Stimulated activated CD8-positive, alpha-beta memory T cell treated with anti-CD3 and anti-CD28 coated beads, Interleukin-4, amount 100 ng/mL, for 1 hour (primary cell): ENCODE measurements at places on chromosomes 13 and 19.

DNA sequence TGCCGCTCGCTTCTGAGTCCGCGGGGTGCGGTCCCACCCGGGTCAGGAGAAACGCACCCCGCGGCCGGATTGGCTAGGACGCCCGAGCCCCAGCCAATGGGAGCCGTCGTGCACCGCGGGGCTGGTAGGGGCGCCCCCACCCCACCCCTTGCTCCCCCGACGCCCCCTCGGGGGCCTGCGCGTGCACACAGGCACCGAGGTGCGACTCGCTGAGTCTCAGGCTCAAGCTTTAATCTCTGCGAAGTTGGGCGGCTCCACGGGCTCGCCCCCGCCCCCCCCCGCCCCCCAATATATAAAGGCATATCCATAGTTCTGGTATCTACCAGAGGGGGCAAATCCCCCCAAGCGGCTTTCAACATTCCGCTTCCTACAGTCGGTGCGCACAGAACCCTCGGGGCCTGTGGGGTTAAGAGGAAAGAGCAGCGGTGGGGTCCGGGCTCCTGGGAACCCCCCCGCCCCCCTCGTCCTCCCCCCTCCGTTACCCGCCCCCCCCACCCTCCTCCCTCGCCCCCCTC lies at the start of gene COX6B2:
COX6B2 (minus strand) TSS at position 22 of the 515 bp plus-strand sequence. CDS start 198 bp downstream, outside the sequence.
- DNase-seq: no peak

DNA sequence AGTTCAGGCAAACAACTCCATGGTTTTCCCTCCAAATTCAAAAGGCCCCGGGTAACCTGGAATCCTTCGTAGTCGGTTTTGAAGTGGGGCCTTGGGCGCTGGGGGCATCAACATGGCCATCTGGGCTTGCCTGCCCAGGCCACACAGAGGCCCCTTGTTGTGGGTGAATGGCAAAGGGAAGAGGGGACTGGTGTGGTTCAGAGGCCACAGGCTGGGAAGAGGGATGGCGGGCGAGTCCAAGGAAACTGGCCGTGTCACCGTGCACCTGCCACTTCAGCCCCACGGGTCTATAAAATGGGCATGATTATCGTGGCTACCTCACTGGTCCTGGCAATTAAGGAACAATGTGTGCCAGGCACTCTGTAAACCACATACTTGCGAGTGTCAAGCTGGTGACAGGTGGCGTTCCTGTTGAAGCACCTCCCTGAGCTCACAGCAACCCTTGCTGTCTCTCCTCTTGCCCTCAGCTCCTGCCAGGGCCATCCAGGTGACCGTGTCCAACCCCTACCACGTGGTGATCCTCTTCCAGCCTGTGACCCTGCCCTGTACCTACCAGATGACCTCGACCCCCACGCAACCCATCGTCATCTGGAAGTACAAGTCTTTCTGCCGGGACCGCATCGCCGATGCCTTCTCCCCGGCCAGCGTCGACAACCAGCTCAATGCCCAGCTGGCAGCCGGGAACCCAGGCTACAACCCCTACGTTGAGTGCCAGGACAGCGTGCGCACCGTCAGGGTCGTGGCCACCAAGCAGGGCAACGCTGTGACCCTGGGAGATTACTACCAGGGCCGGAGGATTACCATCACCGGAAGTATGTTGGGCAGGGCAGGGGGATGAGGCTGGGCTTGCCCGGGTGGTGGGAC lies 1.3 kb downstream of the LSR start:
- no peak for DNase-seq

- no peak for DNase-seq
Measured at GRCh38 chr13:44870456-44870929, 118.8 kb downstream of the NUFIP1 start.

DNA sequence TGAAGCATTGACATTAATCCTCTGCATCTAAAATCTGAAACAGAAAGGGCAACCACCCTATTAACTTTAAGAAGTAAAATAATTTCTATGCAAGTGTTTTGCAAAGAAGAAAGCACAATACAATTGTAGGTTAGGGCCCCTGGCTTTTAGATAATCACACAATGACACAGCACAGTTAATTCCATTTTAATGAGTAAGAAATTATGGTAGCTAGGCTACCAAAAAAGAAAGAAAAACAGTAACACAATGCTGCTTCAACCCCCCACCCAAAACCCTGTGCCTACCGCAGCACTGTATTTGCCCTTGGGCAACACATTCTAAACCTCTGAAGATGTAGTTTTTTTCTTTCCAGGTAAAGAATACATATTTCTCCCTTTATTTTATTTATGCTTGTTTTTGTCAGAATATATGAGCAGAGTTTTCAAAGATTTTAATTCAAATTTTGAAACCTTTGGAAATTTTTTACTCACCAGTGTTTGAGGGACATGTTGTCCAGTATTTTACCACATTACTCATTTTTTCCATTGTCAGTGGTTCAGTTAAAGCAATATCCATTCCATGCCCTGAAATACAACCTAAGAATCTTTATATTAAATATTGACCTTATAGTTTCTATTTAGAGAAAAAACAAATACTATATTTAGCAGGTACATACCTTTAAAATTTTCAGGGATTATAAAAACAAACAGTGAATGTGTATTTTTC lies 21.1 kb downstream of the SOHLH2 start:
- DNase-seq: no peak
